ENCODE measurements at places on chromosomes 7 and 10.

DNA sequence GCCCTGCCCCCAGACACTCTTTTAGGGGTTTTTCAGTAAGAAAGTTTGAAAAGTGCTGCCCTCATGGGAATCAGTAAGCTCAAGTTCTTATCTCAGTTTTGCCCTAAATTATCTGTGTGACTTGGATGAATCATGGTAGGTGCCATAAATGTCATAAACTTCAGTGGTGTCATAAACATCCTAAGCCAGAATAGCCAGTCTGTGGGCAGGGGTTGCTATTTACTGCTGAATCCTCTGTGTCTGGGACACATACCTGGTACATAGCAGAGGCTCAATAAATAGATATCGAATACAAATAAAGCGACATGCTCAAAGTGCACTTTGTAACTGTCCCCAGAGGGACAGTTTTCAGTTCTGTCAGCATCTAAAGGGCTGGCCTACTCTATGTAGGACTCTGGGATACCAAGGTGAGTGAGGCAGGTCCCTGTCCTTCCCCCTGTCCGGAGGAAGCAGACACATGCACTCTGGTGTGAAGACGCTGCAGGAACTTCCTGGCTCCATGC lies 502.1 kb downstream of the RPS24 start:
- DNase-seq: no peak

GRCh38 chr7:136180984-136181383 lies 203.8 kb upstream of the MTPN start:
- no peak for DNase-seq

GRCh38 chr7:25964483-25964991 lies 187.5 kb upstream of the NFE2L3 start:
- no peak for DNase-seq

DNA sequence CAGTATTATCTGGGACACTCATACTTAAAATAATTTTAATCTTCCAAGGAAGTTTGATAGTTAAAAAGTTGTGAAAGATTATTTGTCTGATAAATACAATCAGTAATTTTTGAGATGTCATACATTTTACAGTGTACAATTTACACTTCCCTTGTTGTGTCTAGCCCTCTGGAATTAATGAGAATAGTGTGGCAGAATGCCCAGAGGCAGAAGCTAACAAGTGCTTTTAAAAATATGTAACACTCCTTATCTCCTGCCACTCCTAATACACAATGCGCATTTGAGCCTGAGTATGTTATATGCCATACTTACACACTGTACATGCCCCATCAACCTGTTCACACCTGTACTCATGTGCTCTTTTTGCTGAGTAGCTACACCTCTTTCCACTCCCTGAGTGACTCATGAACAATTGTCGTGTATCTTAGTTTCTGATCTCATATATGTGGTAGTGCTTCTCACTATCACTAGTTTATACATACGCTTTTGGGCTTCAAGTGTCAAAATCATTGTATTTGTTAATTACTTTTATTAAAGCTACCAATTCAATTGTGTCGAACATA lies 106.9 kb upstream of the GNAI1 start:
- DNase-seq: no peak

- no peak for DNase-seq
Measured at GRCh38 chr10:98328163-98328562, 60.2 kb upstream of the LOXL4 start.

DNA sequence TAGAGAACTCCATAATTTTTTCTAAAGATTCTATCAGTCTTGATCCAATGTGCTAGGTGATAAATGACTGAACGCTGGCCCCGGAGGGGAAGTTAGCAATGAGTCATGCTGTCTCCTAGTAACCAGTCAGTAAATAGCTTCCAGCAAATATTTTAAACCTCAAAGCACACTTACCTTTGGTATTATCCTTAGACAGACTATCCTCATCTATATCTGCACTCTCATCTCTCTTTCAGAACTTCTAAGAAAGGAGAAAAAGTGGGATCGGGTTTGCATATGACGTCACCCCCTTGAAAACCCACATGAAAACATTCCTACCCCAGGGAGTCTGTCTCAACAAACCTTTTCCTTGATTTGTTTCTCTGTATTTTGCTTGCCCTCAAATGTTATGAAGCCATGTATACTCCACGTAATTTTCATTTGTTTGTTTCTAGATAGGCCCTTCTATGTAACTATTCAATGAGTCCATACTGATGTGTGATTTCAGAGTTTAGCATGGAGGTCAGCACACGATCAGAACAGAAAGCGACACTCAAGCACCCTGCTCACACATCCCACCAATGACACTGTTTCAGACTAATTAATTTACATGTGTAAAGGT lies 174.9 kb upstream of the NRP1 start:
- peak; percentile 72 for DNase-seq

- no peak for DNase-seq
Measured at GRCh38 chr7:34750636-34751035, 92.6 kb downstream of the NPSR1 start.

- DNase-seq: no peak
Measured at GRCh38 chr7:129789000-129789399, 163.8 kb downstream of the UBE2H start.

DNA sequence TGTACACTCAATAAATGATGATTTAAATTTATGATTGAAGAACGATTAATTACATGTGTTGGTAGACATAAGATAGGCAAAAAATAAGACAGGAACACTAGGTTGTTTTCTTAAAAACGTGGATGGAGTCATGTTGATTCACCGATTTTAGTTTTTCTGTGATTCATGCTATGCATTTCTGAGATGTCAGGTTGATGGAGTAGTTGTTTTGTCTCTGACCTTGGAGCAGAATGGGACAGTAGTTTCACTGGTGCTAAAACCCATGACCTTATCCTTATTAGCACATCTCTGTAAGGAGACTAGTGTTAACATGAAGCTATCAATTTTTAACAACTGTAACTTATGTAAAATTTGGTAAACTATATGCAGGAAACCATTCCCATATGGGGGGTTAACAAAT lies 611.6 kb upstream of the FZD8 start:
- no peak for DNase-seq

GRCh38 chr7:31077484-31078362 lies 25.6 kb downstream of the ADCYAP1R1 start:
- DNase-seq: no peak

GRCh38 chr10:14889318-14889717 lies 10.7 kb downstream of the SUV39H2 start:
- no peak for DNase-seq

GRCh38 chr7:140062118-140062527 lies 628 bp downstream of the PARP12 start:
- peak; percentile 18 for DNase-seq

DNA sequence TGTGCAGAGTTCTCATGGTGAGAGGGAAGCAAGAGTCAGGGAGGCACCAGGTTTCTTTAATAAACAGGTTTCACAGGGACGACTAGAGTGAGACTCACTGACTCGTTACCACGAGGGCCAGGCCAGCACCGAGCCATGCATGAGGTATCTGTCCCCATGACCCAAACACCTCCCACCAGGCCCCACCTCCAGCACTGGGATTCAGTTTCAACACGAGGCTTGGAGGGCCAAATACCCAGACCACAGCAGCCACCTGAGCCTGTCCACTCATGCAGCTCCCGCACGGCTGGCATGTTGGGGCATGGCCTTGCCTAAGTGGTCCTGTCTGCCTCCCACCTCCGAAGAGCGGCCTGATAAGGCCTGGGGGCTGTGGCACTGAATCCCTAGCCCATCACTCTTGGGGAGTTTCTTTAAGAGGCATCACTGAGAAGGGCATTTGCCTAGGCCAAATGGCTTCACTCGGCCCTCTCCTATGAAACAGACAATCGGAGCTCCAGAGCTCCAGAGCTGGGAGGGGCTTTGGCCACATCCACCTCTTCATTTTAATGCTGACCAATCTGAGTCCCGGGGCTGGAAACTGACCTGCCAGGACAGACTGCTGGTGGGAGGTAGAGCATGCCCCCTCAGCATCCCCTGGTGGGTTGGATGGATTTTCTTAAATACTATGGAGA lies 157.8 kb downstream of the DNAJB6 start:
- no peak for DNase-seq

DNA sequence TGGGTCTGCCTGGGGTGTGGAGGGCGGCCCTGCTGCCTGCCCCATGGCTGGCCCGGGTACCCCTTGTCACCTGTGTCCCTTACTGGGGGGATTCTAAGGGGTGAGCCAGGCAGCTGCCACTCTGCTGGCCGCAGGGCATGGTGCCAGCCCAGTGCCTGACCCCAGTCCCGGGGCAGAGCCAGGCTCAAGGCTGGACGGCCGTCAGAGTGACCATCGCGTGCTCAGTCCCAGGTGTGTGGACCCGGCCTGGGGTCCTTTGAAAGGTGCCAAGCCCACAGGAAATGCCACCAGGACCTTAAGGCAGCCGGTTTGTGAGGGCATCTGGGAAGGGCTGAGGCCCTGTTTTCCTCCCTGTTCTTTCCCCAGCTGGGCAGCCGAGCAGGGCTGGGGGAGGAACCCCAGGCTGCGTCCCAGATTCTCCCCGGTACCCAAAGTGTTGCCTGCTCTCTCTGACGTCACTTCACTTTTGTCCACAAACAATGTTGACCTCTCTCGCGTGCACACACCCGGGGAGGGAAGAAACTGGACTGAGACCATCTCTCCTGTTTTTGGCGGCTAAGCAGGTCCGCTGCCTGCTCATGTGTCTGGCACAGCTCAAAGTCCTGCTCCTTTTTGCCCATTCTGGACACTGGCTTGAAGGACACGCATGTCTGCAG lies 37.6 kb downstream of the PAPOLB start:
- no peak for DNase-seq

DNA sequence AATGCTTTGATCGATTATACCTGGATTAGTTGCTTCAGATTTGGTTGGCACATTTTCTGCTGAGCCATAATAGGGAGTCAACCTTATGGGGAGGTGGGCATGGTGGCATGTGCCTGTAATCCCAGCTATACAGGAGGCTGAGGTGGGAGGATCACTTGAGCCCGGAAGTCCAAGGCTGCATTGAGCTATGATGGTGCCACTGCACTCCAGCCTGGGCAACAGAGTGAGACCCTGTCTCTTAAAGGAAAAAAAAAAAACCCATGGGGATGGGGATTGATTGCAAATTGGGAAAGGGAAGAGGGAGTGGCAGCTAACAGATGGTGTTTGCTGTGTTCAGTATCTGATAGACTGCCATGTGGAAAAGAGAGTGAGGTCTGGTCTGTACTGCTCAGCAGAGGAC lies 11.1 kb downstream of the STK17A start:
- DNase-seq: no peak

- no peak for DNase-seq
Measured at GRCh38 chr7:51455948-51456347, 139.3 kb upstream of the COBL start.

DNA sequence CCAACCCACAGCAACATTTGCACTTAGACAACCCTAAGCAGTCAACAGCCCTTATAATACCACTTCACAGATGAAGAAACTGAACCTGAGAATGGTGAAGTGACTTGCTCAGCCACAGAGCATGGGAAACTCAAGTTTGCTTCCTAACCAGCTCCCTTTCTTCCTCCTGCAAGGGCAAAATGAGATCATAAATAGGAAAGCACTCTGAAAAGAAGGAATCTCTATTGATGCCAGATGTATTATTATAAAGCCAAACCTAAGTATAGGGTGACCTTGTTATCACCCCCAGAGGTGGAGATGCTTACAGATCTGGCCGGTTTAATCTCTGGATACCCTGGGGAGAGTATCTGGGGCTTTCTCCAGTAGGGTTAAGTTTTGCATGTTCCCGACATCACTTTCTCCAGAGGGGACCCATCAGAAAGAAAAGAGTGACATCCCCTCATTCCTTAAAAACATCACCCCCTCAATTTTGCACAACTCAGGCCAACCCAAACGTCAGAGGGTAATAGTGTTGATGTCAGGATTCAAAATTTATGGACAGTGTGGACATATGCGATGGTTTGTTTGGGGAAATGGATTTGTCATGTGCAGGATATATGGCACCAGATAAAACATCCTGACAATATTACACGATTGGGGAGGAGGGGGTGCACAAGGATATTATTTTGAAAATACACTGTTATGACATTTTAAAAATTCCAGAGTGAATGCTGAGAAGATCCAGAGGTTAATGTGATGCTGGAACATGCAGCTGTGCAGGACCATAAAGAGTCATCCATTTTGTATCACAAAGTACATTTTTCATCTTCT lies 24.0 kb upstream of the XPNPEP1 start:
- no peak for DNase-seq

DNA sequence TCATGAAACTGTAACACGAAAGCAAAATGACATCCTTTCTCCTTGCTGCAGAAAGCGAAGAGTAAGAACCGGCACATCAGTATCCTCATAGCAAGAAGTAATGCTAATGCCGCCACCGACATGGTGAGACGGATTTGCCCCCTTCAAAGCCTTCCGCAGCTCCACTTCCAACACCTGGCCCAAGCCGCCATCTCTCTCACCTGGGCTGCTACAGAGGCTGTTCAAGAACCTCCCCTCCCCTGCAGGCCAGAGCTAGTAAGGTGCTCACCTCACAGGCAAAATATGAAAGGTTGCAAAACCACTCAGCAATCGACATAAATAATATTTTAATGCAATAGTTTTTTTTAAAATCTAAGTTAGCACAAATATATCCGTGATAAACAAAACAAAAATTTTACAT lies 123.9 kb upstream of the FRMD4A start:
- DNase-seq: no peak

DNA sequence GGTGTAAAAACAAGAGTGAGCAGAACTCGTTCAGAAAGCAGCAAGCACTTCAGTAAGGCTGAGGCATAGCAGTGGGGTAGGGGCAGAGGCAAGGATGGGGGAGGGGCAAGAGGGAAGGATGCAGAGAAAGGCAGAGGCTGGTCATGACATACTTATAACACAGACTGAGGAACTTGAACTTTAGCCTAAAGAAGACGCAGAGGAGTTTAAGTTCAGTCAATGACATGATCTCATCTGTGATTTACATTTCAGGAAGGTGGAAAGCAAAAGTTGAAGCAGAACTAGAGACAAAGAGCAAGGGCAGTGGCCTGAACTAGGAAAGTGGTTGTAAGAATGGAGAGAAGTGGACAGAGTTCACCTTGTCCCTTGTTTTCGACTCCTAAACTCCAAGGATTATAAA lies 15.8 kb downstream of the MACC1 start:
- DNase-seq: no peak

DNA sequence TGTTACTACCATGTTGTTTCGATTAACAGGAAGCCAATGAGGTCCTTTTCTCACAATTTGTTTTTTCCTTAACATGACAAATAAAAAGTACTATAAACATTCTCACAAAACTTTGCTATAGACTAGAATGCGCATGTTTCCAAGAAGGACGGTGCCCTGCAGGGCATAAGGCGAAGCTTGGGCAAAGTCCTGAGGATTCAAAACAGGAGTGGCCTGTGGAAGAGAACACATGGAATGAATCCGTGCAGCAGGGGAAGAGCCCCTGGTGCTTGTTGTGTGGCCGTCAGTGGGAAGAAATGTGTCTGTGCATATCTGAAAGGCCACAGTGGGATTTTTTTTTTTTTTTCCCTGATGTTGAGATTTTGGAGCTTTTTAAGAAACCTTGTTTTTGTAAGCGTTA lies 67.6 kb downstream of the ITGA8 start:
- no peak for DNase-seq
